ENCODE measurements at places on chromosomes 1 and 21.
A peak's percentile ranks its signal among the peaks of the same experiment; 100 is the strongest.

GRCh38 chr21:43864962-43865539, at the start of gene AGPAT3:
AGPAT3 (plus strand) TSS chr21:43865223; CDS start chr21:43959682, 94,459 bp downstream.
- DNase-seq = no peak

GRCh38 chr1:175338387-175339135, 146.0 kb upstream of the KIAA0040 start:
- no peak for DNase-seq

GRCh38 chr1:16158993-16159831, 3.3 kb upstream of the EPHA2 start:
- no peak for DNase-seq

DNA sequence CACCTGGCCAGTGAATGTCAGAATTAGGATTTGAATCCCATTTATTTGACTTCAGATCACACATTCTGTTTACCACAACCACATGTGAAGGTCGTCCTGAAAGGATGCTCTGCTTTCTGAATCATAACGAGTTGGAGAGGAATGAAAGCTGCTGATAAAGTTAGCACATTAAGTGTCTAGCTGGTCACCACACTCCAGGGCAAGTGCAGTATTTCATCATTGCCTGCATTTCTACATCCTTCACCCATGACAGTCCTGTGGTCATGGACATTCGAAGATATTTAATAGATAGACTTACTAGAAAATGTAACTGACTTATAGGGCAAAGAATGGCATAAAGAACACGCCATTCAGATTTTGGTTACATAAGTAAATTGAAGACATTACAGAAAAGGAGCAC, 52.7 kb upstream of the ST6GALNAC3 start:
- no peak for DNase-seq

DNA sequence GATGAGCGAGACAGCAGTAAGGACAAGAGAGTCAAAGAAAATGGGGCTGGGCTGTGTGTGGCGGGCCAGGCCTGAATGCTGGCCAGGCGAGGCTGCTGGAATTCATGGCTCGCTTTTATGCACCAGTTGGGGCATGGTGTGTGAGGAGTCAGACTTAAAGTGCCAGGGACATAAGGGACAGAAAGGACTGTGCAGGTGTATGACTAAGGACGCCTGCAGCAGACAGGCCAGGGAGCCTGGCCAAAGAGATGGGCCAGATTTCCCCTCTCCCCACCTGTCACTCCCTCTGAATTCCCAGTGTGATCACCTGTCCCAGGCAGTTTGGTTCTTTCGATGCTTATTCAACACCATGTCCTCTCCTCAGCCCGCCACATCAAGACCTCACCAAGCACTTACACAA, 16.9 kb upstream of the SMIM12 start:
- DNase-seq = no peak

DNA sequence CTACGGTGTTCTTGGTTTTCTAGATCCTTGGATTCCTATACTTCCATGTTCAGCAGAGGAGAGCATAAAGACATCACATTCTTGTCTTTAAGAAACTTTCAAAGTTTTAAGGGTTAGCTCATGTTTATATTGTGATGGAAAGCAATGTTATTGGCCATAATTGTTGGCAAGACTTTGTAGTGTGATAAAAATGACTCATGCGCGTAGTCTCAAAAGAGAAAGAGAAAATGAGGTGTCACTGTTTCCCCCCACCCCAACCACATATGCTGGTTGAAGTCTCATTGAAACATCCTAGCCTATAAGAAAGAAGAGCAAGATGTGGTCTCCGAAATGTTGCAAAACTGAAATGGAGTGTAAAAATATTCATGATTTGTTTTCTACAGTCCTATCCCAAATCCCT, 348.8 kb downstream of the PTBP2 start:
- no peak for DNase-seq

GRCh38 chr21:30072496-30072895, 94.1 kb downstream of the CLDN17 start:
- DNase-seq = no peak

DNA sequence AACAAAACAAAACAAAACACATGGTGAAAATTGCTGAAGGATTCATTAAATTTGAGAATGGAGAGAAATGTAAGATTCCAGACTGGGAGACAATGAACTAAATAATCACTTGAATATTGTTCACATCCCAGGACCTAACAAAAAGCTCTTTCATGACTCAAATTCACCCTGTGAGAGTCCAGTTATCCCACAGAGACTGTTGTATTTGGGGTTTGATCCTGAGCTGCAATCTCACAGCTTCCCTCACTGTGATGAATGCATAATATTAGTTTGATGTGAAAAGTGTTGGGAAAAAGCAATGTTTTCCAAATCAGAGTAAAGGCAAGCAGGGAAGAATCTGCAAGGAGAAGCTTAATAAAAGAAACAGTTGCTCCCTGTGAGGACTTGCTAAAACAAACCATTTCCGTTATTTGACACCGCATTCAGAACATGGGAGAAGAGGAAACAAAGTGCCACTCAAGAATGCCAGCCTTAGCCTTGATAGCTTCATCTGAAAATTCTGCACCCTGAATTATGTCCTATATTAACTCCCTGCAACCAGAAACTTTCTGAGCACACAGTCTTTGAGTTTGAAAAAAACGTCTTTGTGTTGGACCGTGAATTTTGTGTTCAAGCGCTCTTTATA, 208.8 kb downstream of the DAB1 start:
- DNase-seq = no peak

DNA sequence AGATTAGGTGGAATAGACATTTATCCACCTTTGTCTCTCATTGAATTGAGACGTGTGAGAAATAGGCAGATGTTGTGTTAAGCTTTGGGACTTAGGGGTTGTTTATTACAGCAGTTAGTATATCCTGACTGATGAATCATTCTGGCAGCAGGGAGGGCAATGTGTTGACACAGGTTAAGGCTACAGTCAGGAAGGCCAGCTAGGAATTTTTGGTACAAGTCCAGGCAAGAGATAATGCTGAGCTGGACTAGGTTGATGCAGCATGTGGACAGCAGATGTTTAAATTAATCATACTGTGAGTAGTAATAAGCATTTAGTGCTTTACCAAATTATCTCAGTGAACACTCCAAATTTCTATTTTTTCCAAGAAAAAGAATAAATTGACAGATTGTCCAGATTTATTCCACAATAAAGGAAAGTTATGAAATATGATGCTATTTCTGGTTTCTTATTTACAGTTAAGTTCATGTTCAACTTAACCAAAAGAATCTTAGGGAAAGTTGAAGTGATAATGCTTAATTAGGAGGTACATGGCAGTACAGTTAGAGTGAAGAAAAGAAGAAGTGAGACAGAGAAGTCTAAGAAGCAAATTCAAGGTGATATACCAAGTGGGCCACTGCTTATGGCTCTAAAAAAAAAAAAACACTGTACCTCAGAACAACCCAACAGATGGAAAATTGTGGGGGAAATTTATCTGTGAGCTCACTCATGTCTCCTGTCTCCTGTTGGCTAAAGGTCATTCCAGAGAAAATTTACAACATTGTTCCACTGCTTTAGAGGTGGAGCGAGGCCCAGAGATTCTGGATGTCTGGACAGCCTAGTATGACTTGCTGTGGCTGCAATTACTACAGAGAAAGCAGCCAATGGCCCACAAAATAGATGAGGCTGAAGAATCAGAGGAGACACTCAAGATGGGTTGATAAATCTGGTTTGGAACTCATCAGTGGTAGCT, 102.7 kb upstream of the C21orf91 start:
- DNase-seq = peak; percentile 88

GRCh38 chr21:32467291-32467690, 54.8 kb downstream of the EVA1C start:
- DNase-seq = no peak

GRCh38 chr1:150173141-150173585, 23.4 kb downstream of the PLEKHO1 start:
- DNase-seq = no peak

GRCh38 chr1:159872891-159873290, 10.4 kb upstream of the VSIG8 start:
- DNase-seq = no peak

- peak; percentile 88 for DNase-seq
Measured at GRCh38 chr1:43707190-43708001, at the start of gene ST3GAL3. ST3GAL3 (plus strand) TSS chr1:43707536; CDS start chr1:43736263, 28,727 bp downstream.

GRCh38 chr1:33428661-33429060, 2.2 kb downstream of the PHC2 start:
- DNase-seq = no peak

DNA sequence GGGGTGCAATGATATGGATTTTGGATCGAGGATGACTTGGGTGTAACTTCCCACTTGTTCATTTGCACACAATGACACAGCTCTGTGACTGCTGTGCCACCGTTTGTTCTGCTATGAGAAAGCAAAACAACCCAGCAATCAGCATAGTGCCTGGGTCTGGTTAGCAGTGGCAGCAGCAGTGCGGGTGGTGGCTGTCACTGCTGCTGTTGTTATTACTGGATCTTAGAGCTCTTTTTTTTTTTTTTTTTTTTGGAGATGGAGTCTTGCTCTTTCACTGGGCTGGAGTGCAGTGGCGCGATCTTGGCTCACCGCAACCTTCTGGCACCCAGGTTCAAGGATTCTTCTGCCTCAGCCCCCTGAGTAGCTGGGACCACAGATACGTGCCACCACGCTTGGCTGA, 56.9 kb downstream of the TBCE start:
- DNase-seq = no peak

DNA sequence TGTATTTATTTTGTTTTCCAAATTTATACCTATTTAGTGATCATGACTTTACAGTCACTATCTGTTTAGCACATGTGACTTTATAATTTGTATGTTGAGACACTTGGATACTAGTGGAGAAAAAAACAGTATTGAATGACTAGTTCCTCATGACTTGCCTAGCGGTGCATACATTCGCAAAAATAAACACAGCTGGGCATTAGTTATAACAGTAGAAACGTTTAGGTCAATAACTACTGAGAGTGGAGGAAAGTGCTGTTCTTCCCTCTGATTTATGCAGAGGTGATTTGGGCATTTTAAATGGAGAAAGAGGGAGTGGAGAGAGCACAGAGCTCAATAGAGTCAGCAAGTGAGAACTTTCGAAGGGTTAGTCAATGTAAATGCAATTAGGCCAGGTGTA, 1679.0 kb upstream of the B3GALT2 start:
- DNase-seq = no peak

- no peak for DNase-seq
Measured at GRCh38 chr1:201180901-201181300, 9.7 kb upstream of the IGFN1 start.

GRCh38 chr1:214953901-214954616, 128.5 kb upstream of the KCNK2 start:
- no peak for DNase-seq

DNA sequence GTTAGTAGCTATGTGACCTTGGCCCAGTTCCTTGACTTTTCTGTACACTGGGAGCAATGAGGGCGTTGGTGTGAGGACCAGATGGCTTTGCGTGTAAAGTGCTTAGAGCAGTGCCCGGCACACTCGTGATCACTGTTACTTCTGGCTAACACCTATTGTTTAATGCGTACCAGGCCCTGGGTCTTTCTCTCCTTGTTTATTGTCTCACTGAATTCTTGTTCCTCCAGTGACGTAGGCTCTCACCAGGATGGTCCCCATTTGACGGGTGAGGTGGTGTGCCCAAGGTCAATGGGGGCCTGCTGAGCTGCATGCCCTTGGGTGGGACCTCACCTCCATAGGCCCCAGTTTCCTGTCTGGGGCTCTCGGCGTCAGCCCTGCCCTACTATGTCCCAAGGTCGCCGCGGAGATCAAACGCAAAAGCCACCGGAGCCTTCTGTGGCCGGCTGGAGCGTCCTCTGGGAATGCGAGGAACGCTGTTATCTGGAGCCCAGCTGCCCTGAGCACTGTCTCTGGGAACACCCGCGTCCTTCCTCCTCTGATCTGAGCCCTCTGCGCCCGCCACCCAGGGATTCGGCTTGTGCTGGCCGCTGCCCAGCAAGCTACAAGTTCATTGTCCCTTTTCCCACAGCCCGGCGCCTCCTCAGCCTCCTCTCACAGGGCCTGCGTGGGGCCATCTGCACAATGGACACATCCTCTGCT, 28.9 kb downstream of the ALPL start:
- no peak for DNase-seq

DNA sequence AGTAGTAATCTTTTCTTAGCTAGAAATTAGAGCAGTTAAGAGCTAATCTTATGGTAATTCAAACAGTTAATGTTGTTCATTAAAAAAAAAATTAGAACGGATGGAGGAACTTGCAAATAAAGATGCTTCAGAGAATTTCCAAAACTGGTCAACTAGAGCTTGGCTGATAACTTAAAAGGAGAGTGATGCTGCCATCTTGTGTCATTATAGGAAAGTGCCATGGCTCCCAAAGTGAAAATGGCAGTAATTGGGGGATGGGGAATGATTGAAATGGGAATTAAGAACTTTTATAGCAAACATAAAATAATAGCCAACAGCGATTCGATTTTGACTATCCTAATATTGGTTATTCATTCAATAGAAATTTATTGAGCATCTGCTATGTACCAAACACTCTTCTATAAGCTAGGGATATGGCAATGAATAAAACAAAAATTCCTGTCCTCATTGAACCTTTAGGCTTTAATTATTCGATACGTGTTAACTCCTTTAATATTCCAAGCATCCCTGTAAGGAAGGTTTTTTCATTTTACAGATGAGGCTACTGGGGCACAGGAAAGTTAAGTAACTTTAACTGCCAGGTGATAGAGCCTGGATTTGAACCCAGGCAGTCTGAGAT, 5.7 kb upstream of the PLPP3 start:
- peak; percentile 64 for DNase-seq

DNA sequence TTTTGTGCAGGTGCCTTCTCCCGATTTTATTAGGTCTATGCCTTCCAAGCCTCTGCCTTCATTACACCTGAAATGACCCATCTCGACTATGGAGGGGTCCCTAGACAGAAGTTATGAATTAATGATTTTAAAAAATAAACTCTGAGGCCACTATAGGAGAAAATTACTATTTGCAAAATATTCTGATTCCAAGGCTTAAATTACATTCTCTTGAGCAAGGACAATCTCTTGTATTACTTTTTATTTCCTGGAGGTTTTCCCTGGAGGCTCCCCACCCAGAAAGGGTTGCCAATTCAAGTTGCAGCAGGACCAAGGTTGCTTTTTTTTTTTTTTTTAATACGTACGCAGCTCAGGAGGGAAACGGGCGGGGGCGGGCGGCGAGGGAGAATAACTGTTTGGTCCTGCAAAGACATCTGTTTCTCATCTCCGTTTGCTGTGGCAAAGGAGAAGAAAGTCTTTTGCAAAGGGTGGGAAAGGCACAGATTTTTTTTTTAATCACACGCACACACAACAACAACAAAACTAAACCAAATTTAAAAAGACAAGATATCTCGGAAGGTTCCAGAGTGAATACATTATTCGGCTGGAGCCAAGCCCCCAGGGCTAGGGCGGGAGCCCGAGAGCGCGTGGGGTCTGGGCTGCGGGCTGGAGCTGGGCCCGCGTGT, 618 bp upstream of the SERTAD4 start:
- no peak for DNase-seq

- DNase-seq = no peak
Measured at GRCh38 chr1:198701250-198701649, 62.4 kb downstream of the PTPRC start.

GRCh38 chr1:21946836-21947587, 9.9 kb upstream of the HSPG2 start:
- no peak for DNase-seq

DNA sequence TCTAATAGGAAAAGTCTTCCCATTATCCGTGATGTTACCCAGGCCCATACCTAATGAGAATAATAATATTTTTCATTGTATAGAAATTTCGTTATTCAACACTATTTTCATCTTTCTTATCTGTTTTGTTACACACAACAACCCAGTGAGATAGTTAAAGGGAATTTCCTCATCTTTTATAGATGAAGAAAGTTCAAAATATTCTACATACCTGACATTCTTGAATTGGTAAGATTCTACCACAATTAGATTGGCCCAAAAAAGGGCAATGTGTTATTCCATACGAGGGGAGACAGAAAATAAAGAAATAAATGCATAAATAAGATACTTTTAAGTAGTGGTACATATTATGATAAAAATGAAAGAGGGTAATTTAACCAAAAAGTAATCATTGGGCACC, 405.5 kb upstream of the ADAMTS5 start:
- no peak for DNase-seq
